ENCODE measurements at places on chromosomes 4 and X.
A peak's percentile ranks its signal among the peaks of the same experiment; 100 is the strongest.

GRCh38 chrX:10441464-10441863 lies 178.9 kb downstream of the MID1 start:
- no peak for DNase-seq

- no peak for DNase-seq
These were observed 700 bp downstream of the VMA21 start for GRCh38 chrX:151397741-151398070.

GRCh38 chrX:134026565-134027311 lies 41.3 kb upstream of the GPC3 start:
- DNase-seq = peak; percentile 1

DNA sequence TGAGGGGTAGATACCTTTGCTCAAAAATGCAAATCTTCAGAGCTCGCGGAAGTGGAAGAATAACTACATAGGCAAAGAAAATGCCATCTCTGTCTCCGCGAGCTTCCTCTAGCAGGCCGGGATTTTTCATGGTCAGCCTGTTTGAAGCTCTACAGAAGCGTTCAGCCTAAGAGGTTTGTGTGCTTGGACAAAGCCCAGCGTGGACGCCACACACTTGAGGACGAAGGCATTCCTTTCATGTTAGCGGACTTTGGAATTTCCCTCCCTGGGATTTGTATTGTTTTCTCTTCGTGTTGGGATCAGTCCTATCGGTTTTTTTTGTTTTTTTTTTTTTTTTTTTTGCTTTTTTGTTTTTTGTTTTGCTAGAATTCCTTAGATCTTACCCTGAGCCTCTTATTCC lies 53.7 kb downstream of the SMIM31 start:
- peak; percentile 28 for DNase-seq

DNA sequence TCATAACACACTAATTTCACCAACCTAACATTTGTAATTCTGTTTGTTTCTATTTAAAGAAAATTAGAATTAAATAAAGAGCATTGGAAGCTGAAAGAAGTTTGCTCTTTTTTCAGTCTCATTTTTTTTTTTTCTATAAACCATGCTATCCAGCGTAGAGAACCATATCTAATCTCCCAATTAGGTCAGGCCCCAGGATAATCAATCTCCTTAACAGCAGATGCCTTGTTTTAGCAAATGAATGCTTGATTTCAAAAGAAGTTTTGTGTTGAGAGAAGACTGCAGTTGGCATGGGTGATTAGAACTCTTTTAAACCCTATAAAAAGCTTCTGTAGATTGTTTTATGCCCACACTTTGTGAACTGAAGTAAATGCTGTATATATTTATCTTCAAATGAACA lies 15.6 kb upstream of the MAD2L1 start:
- DNase-seq = no peak

DNA sequence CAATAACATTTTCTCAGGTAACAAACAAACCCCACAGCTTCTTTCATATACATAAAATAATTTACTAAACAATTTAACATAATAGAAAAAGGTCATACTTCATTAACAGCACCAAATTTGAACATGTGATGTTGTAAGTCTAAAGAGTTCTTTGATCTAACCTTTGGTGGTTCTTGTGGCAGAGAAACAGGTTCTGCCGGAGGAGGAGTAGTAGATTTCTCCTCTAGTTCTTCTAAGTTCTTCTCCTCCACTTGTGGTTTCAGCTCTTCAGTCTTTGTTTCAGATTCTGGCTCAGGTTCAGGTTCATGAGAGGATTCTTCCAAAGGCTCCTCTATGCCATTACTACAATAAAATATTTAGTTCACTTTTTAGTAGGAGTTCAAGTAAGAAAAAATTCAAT lies 18.3 kb downstream of the G3BP2 start:
- no peak for DNase-seq

DNA sequence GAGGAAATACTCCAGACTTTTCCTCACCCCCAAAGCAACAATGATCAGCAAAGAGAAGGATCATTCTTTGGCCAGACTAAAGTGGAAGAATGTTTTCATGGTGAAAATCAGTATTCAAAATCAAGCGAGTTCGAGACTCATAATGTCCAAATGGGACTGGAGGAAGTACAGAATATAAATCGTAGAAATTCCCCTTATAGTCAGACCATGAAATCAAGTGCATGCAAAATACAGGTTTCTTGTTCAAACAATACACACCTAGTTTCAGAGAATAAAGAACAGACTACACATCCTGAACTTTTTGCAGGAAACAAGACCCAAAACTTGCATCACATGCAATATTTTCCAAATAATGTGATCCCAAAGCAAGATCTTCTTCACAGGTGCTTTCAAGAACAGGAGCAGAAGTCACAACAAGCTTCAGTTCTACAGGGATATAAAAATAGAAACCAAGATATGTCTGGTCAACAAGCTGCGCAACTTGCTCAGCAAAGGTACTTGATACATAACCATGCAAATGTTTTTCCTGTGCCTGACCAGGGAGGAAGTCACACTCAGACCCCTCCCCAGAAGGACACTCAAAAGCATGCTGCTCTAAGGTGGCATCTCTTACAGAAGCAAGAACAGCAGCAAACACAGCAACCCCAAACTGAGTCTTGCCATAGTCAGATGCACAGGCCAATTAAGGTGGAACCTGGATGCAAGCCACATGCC lies 89.7 kb downstream of the TET2 start:
- DNase-seq = no peak

DNA sequence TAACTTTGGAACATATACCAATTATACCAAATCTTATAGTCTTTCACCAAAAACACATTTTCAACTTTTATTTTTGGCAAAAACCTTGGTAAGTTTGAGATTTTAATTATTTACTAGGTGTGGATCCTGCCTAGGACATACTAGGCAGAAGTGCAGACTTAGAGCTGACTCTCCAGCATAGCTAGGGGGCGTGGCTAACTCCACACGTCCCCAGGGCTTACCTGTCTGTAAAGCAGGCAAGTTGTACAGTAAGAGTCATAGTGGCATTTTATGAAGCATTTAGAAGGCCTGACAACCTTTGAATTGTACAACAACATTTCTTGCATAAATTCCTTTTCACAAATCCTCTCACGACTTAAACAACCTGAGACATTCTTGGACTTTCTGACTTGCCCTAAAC lies 19.2 kb upstream of the GRPEL1 start:
- DNase-seq = no peak

- no peak for DNase-seq
These were observed 84.8 kb downstream of the COL4A6 start for GRCh38 chrX:108353452-108353851.

All from HTR-8/SVneo (cell line).